ENCODE measurements at places on chromosomes 3 and 15.
A peak's percentile ranks its signal among the peaks of the same experiment; 100 is the strongest.

- DNase-seq, result no peak
These were observed 327.7 kb downstream of the RYR3 start for GRCh38 chr15:33638453-33638852.

- no peak for DNase-seq
These were observed 774.7 kb downstream of the MECOM start for GRCh38 chr3:168888781-168889180.

DNA sequence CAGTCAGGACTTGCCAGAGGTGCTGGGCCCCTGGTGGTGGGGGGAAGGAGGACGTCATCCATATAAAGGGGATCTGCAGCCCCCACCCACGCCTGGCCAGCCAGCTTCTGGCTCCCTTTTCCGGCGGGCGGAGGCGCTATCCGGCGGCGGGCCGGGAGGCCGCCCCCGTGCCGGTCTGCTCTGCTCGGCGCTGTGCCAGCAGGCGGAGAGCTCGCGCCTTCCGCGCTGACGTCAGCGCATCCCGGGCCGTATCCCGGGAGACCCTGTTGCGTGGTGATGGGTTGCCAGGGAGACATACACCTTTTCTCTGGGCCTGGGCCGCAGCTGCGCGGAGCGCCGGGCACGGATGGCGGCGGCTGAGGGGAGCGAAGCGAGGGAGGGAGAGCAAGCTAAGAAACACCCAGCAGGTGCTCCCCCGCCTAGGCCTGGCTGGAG is 1.1 kb downstream of the FAM131A start:
- DNase-seq, result peak; percentile 86

- peak; percentile 67 for DNase-seq
These were observed 138.8 kb downstream of the BBX start for GRCh38 chr3:107661447-107662123.

- peak; percentile 52 for DNase-seq
These were observed 16.9 kb downstream of the RFTN1 start for GRCh38 chr3:16496408-16497222.

GRCh38 chr3:46438831-46439230 is 25.9 kb downstream of the LTF start:
- no peak for DNase-seq

- peak; percentile 1 for DNase-seq
These were observed 94.7 kb upstream of the TUSC7 start for GRCh38 chr3:116614795-116615362.

DNA sequence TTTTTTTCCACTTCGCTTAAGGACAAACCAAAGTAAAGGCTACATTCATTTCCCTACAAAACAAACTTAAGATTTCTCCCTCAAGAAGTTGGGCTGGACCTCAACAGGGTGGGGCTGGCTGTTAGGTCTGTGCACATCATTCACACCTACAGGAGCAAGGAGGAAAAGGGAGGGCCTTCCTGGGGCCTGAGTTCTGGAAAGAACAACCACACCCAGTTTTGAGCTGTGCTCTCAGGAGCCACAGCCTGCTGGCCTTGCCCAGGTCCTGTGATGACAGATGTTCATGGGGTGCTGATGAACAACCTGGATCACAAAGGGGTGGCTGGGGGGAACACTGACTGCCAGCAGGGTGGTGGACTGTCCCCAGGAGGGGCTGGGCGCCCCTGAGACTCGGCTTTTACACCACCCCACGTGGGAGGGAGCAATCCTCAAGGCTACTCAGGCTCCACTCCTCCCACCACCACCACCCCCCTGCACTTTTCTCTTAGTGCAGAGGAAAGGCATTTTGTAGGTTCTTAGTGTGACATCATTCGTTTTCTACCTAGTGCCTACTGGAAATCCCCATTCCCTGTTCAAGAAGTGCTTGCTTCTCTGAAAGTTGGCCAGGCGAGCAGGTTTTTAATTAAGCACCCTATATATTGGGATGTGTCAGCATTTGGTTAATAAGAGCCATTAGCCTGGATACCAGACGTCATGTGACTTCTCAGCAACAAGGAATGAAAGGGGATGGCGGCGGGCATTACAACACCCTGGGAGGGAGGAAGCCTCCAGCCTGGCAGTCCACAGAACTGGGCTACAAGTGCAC is 35.7 kb downstream of the CCNB2 start:
- peak; percentile 46 for DNase-seq

DNA sequence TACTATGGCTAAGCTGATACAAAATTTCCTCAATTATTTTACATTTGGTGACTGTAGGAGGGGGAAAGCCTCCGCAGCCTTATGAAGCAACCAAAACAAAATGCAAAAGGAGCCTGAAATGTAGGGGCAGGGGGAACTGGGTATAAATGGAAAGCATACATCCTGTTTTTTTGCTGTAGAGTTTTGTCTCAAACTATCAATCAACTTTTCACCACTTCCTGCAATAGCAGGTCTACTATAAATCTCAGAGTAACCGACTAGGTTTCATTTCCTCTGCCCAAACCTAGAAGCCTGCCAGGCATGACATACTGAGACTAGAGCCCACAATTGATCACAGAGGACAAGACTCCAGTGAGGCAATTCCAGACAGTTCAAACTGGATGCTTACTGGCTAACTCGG is 91.3 kb downstream of the SHQ1 start:
- no peak for DNase-seq

DNA sequence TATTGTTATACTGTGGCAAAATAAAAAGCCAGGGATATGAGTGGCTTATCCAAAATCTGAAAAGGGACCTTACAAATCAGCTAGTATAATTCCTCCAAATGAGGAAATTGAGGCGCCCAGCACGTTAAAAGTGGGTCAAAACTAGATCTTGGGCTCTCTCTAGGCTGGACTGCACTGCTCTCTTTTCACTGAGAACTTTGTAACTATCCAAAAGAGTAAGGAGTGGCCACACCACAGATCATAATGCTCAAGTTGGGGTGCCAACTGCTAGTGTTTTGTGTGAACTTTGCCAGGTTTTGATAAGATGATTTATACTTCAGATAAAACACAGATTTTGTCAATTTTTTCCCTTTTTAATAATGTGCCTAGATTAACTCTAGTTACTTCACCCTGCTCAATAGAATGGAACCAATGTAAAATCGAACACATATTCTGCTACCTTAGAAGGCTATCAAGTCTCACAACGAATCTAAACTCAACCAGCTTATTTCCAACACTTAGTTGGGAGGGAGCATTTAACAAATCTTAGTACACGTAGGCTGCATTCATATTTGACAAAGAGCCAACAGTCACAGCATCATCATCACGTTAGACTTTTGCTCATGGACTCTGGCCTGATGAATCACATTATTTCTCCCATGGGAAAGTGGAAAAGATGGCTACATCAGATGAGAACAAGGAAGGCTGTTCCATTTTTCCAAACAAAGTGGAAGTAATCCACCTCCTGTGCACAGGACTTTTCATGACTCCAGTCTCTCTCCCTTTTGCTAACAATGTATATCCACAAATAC is 64.4 kb downstream of the ABI3BP start:
- peak; percentile 74 for DNase-seq

GRCh38 chr3:73893089-73893488 is 268.3 kb upstream of the PDZRN3 start:
- no peak for DNase-seq

GRCh38 chr3:30511524-30512251 is 94.7 kb upstream of the TGFBR2 start:
- DNase-seq, result peak; percentile 99

- DNase-seq, result no peak
These were observed 111.2 kb downstream of the IL12A start for GRCh38 chr3:160099834-160100233.

GRCh38 chr3:157793745-157794144 is 290.5 kb upstream of the VEPH1 start:
- DNase-seq, result no peak

GRCh38 chr3:143970773-143971358 is 757 bp upstream of the DIPK2A start:
- DNase-seq, result peak; percentile 24

GRCh38 chr3:160069986-160070385 is 81.4 kb downstream of the IL12A start:
- DNase-seq, result no peak

GRCh38 chr3:105773291-105773690 is 95.5 kb downstream of the CBLB start:
- DNase-seq, result no peak

GRCh38 chr3:25663347-25663868 is 1.3 kb downstream of the TOP2B start:
- DNase-seq, result peak; percentile 28

Measured in iris pigment epithelial cell (primary cell).